Germinal center (tissue), 1 donor: ENCODE measurements at places on chromosomes 4 and X.

DNA sequence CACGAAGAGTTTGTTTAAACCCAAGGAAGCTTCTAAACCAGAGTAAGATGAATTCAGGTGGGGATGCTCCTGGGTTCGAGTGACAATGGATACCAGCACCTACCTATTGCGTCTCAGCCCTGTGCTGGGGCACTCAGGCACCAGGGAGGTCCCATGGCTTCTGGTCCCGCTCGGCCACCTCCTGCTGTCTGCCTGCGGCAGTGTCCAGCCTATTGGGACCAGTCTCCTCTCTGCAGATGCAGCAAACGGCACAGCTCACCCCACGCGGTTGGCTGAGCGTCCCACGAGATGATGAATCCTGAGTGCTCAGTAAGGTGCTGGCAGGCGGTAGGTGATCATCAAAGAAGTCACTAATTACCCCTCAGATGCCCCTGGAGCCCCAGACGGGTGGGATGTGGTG lies 75.2 kb downstream of the ACOX3 start:
- no peak for DNase-seq

GRCh38 chr4:38687571-38688011 lies 23.6 kb downstream of the KLF3 start:
- no peak for DNase-seq

GRCh38 chr4:25913056-25913850 lies 767 bp upstream of the SMIM20 start:
- DNase-seq = peak; percentile 73

- DNase-seq = no peak
Observed at GRCh38 chr4:2793586-2794485, 951 bp downstream of the SH3BP2 start.

GRCh38 chr4:87529187-87529586 lies at the start of gene SPARCL1:
Gene SPARCL1, minus strand, starts transcription at chr4:87529376. Its CDS starts 29,802 bp downstream, at chr4:87499574.
- DNase-seq = no peak

DNA sequence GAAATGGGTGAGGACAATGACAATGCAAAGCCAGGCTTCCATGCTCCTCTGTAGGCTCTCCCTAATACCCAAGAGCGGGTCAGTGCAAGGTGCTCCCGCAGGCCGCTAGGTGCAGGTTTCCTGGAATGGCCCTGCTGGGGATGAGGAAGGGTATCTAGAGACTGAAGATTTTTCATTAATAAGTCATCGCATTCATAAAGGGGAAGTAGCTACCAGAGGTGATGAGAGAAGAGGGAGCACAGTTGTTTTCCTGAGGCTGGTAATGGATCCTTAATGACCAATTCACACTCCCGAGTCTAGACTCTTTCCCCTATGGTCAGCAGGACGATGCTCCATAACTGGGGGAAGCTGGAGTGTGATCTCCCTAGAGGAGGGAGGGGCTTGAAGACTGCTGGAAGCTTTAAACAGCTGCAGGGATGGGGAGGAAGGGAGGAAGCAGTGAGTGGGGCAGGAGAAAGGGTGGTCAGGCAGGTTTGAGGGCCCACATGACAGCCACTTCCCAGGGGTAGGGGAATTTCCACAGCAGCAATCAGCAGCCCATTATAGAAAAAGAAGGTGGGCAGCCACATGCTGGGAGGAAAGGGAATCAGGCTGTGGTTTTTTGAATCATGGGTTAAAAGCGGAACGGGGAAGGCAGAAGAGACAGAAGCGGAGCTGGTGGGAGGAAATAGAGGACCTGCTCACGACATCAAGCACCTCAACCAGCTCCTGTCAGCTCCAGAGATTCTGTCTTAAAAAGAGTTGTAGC lies 10.2 kb upstream of the ATP6AP2 start:
- DNase-seq = peak; percentile 16

GRCh38 chr4:80128941-80129340 lies 55.9 kb upstream of the ANTXR2 start:
- DNase-seq = no peak

- no peak for DNase-seq
Observed at GRCh38 chr4:113006632-113007031, 42.8 kb upstream of the ANK2 start.

- DNase-seq = no peak
Observed at GRCh38 chr4:990746-991367, 2.3 kb downstream of the SLC26A1 start.

DNA sequence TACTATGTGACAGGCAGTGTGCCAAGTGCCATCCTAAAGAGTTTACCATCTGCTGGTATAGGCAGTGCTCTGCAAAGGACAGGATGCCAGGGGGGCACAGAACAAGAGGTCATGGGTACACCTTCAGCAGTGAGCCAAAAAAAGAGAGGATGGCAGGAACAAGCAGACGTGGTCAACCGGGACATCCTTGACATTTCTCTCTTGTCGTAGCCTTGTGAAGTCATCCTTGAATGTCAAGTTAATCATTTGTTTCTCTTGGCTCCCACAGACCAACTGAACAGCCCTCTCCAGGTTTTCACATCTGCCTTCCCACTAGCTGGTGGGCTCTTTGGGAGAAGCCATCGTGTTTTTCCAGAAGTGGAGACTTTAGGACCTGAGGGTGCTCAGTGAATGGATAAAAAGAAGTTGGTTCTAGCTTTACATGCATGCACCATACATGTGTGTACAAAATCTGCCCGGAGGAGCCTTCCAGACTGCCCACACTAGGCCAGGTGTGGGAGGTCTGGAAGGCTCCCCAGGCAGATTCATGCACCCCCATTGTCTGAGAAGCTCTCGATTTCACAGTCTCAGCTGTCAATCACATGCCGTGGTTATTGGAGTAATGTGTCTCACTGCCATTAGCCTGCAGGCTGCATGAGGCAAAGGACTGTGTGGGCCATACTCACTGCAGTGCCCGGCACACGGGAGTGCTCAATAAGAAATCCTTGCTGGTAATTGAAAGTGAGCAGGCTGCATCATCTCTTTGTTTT lies 16.4 kb downstream of the PNMA6F start:
- DNase-seq = no peak

DNA sequence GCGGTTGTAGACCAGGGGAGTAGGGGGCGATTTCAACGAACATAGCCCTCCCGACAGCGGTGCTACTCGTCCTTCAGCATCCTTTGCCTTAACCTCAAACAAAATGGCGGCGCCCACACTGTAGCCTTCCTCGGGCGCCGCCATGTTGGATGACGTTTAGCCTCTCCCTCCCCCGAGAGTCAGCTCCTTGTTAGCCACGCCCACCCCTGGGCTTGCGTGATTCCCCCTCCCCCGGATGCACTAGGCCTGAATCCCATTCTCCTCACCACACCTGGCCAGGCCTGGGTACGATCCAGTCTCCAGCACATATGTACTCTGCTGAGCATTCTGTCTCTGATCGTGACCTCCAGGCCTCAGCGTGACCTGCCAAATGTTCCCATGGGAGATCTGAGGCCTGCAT lies 49.0 kb upstream of the ZNF157 start:
- no peak for DNase-seq

DNA sequence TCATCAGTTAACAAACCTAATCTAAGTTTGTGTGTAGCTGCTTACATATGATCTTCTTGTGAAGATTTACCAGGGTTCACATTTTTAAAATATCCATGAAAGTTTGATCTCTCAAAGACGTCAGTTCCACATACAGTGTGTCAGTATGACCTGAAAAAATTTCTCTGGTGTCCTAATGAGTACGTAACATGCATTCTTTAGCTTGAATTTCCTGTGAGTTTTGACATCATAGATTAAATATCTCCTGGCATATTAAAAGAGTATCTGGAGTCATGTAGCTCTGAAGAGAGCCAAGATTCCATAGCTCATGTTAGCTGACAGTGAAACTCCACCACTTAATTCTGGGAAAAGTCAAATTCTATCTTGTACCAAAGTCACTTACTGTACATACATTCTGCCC lies 43.9 kb upstream of the PDLIM5 start:
- DNase-seq = no peak

GRCh38 chr4:107760281-107760947 lies 40.4 kb upstream of the PAPSS1 start:
- no peak for DNase-seq

DNA sequence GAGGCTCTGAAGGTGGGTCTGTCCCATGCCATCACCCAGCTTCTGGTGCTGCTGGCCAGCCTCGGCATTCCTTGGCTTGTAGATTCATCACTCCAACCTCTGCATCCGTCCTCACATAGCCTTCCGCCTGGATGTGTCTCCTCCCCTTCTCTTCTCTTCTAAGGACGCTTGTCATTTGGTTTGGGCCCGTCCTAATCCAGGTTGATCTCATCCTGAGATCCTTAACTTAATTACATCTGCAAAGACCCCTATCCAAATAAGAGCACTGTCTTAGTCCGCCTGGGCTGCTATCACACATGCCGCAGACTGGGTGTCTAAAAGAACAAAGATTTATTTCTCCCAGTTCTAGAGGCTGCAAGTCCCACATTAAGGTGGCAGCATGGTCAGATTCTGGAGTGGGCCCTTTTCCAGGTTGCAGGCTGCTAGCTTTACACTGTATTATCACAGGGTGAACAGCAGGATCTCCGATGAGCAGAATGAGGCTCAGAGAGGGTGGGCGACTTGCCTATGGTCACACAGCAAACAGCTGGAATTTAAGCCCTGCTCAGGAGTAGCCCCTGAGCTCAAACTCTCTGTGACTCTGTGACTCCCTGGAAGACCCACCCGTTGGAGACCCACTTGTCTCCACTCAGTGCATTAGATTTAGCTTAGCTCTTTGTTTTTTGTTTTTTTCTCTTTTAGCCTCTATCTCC lies 113.1 kb downstream of the STK32B start:
- DNase-seq = no peak

DNA sequence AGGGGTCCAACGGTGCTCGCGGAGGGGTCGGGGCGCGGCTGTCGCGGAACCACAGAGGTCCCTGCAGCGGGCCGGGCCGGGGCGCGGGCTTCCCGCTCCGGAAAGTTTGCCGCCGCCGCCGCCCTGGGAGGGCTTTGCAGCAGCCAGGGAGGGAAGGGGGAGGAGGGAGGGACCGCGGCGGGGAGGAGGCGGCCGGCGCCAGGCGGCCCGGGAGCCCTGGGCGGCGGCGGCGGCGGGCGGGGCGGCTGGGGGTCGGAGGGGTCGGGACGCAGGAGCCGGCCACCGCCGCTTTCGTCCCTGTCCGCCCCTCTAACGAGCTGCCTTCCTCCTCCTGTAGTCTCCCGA lies 375 bp downstream of the FGFR3 start:
- DNase-seq = no peak

GRCh38 chrX:19370061-19370460 lies 26.3 kb downstream of the PDHA1 start:
- no peak for DNase-seq

DNA sequence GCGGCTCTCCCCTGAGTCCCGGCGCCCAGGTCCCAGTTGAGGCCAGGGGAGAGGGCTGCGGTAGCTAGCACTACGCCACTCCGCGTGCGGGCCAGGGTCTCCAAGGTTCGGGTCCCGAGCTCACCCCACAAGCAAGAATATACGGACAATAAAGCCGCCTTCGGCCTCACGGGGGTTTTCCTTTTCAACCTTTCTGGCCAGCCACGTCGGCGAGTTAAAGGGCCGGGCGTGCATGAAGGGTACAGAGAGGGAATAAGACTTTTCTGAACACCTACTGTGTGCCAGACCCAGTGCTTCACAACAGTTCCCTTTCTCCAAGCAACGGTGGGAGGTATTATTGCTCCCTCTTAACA lies 138.5 kb upstream of the ZIC3 start:
- no peak for DNase-seq

GRCh38 chr4:30821859-30822612 lies 101.9 kb downstream of the PCDH7 start:
- DNase-seq = no peak

- no peak for DNase-seq
Observed at GRCh38 chr4:170990989-170991589, 822.1 kb upstream of the GALNTL6 start.

GRCh38 chr4:72568959-72569718 lies at the start of gene ADAMTS3:
Gene ADAMTS3, minus strand, starts transcription at chr4:72569221. Its CDS starts 459 bp downstream, at chr4:72568762.
- DNase-seq = peak; percentile 9

GRCh38 chr4:163200727-163201349 lies 34.1 kb upstream of the NAF1 start:
- no peak for DNase-seq

- no peak for DNase-seq
Observed at GRCh38 chrX:52556741-52557140, 39.9 kb upstream of the XAGE1B start.

DNA sequence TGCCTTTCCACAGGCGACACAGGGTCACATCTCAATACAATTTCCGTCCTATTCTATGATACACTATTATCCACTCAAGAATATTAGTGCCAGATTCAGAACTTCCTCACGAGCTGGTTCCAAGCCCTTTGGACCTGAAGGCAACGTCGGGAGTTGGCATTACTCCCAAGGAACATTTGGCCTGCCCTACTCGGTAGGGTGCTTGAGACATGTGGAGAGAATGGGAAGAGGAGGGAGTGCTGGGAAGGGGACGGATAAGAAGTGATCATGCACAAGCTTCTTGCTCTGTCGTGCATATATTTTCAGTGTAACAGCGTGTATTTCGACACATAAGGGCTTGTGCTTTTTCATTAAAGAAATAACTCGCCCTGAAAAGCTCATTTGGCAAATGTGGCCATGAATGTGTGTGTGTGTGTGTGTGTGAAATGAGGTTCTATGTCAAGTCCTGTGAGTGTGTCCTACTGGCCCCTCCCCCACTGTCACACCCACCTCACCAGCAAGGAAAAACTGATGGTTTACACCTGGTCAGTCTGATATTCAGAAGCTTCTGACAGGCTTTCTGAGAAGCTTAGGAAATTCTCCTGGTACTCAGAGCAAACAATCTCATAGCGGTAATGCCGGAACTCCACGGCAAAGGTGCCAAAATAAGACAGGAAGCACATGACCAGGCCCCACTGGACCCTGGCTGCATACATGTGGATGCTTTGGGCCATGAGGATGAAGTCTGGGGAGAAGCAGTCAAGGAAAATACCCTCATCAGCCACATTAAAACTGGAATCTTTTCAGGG lies 54.8 kb downstream of the ENOPH1 start:
- DNase-seq = no peak

- DNase-seq = no peak
Observed at GRCh38 chr4:138788267-138788790, 227.3 kb upstream of the NOCT start.

DNA sequence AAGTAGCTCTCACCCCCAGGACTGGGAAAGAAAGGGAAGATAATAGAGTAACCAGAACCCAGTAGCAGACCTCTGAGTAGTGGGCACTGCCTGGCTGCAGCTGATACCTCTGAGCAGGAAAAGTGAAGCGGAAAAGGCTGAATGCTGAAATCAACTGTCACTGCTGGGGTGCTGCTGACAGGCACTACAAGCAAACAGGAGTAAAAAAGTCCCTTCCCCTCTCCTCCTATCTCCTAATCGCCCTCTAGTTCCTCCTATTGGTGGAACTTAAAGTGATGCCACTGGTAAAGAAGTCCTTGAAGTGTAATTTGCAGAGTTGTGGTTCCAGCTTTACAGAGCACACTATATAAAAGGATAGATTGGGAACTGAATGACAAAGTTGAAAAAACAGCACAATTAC lies 32.8 kb upstream of the GLRB start:
- DNase-seq = no peak

DNA sequence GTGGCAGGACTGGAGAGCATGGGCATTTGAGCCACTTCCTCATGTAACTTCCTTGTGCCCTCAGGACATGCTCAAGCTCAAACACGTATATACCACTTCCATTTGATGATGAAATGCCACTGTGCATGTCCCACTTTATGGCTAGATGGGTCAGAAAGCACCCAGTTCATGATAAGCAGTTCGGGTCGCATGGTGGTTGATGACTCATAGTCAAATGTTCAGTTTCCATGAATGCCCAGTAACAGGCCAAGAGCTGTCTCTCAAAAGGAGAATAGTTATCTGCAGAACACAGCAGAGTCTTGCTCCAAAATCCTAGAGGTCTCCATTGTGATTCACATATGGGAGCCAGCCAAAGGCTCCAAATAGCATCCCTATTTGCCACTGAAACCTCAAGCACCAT lies 48.9 kb upstream of the SPIN3 start:
- no peak for DNase-seq

- DNase-seq = no peak
Observed at GRCh38 chr4:17934286-17934685, 87.3 kb downstream of the LCORL start.
